Activated T-helper 1 cell treated with anti-CD3 and anti-CD28 coated beads, Interleukin-2, amount 50 U/mL, for 16 hours (primary cell): ENCODE measurements at places on chromosomes 6 and 20.

- no peak for DNase-seq
These were observed 315.3 kb upstream of the SLC35B3 start for GRCh38 chr6:8750627-8751026.

- DNase-seq: no peak
These were observed 45.3 kb upstream of the FAM50B start for GRCh38 chr6:3803627-3804468.

GRCh38 chr6:109235481-109236038 is 140.3 kb downstream of the CEP57L1 start:
- DNase-seq: no peak

GRCh38 chr6:70673054-70673453 is 5.4 kb downstream of the SMAP1 start:
- no peak for DNase-seq

DNA sequence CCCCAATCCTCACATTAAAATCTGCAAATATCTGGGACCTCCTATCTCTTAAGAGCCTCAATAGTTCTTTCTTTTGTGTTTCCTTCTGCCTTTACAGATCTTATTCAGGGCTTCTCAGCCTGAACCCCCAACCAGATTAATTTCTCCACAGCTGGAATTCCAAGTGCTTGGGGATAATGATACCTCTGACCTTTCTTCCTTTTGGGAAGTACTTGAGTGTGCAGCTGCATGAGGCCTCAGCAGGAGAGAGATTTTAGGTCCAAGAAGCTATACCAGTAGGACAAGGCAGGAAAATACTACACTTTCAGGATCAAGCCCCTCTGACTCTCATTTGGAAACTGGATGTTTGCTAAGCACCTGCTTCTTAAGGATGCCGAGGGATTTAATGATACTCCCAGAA is 2.6 kb downstream of the PHF20 start:
- DNase-seq: no peak

GRCh38 chr6:87762116-87762515 is 60.1 kb upstream of the AKIRIN2 start:
- DNase-seq: no peak

GRCh38 chr6:111551521-111552231 is 54.0 kb downstream of the TRAF3IP2 start:
- DNase-seq: no peak

DNA sequence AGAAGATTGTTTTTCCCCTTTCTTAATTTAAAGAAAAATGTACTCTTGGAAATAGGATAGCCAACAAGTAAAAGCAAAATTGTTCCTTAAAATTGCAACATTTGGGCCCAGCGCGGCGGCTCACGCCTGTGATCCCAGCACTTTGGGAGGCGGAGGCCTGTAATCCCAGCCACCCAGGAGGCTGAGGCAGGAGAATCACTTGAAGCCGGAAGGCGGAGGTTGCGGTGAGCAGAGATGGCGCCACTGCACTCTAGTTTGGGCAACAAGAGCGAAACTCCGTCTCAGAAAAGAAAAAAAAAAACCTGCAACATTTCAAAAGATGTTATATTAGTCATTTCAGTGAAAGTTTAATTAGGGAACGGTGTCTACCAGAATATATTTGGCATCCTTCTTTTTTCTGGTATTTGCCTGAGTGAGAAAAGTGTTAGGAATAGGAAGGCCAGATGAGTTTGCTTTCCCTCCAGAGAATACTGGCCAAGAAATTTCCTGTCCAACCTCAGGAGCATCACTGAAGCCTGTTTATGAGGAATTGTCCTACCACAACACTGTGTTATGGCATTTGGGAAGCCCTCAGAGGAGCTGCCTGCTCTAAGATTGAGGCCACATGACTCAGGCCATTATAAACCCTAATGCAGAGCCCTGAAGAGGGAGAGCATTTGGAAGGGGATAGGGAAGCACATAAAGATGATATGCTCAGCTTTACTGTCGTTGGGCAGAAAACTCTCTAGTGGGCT is 1.2 kb upstream of the GJA1 start:
- DNase-seq: no peak

DNA sequence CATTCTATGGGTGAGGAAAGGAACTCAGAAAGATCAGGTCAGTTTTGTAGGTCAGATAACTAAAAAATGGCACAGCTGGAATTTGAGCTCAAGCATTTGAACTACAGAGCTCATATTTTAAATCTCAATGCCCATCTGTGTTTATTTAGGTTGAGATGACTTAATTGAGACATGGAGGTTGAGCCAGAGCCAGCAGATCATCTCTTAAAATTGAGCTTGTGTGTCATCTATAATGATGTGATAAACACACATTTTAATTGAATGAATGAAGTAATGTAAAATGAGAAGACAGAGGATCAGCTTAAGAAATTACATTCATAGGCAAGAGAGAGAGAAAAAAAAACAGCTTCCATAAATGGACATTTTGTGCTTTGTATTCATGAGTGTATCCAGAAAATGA is 3.7 kb downstream of the MANEA start:
- no peak for DNase-seq

DNA sequence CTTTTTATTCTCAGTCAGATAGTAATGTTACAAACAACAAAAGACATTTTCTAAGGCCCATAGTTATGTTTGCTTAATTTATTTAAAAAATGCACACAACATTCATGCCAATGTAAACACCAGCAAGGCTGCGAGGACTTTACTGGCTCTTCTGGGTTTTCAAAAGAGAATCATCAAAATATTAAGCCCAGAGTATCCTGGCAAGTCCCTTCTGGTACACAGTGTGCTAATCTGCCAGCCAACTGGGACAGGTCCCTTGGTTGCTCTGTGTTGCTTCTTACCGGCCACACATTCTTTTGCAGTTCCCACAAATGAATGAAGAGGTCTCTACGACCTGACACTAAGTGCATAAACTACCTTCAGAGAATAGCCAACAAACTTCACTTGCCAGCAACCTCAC is 42.6 kb upstream of the SPDEF start:
- DNase-seq: no peak
